A549 treated with Hydrocortisone at 1 μM for 4 hours (cell line): ENCODE measurements at places on chromosomes 5 and 9. TPM values are rescaled to one million over a fixed set of nuclear protein-coding genes. Genes with fewer than 3 reads are reported as not detected.

The SLC36A3 gene
- total RNA-seq, result not detected in 5 replicates

The ADCY2 gene
- not detected in 5 replicates for total RNA-seq

The PIP5KL1 gene
- 1.5 to 2.1 TPM (median 1.6 TPM) in 5 replicates for total RNA-seq

The MROH2B gene
- not detected in 5 replicates for total RNA-seq

The ZNF618 gene
- 7.4 to 11.9 TPM (median 9.7 TPM) in 5 replicates for total RNA-seq

The PCDHGA2 gene
- 0.54 to 0.91 TPM (median 0.62 TPM) in 5 replicates for total RNA-seq

The ORM1 gene
- 0.16 TPM in 1 of 5 replicates, not detected in the others for total RNA-seq

The SLC34A1 gene
- total RNA-seq, result not detected in 5 replicates

The PLAC8L1 gene
- total RNA-seq, result 0.20 to 0.40 TPM (median 0.22 TPM) in 5 replicates

The KLHL9 gene
- total RNA-seq, result 15.0 to 23.5 TPM (median 18.5 TPM) in 5 replicates

The URM1 gene
- total RNA-seq, result 72.5 to 89.1 TPM (median 82.5 TPM) in 5 replicates

The TMEM215 gene
- total RNA-seq, result 0.02 TPM in 1 of 5 replicates, not detected in the others

The SFXN1 gene
- 72.8 to 122 TPM (median 89.9 TPM) in 5 replicates for total RNA-seq

The OMD gene
- not detected in 5 replicates for total RNA-seq

The ZFR gene
- 53.3 to 84.9 TPM (median 56.5 TPM) in 5 replicates for total RNA-seq
